Progenitor cell of endocrine pancreas (in vitro differentiated cells): ENCODE measurements at places on chromosomes 2 and 18.

GRCh38 chr18:13247506-13247905, 28.9 kb downstream of the LDLRAD4 start:
- DNase-seq, result no peak

- DNase-seq, result no peak
Observed at GRCh38 chr2:23448906-23449305, 63.9 kb downstream of the KLHL29 start.

GRCh38 chr2:3264010-3264744, 113.4 kb downstream of the EIPR1 start:
- no peak for DNase-seq

GRCh38 chr2:26595146-26595545, 46.0 kb downstream of the CIB4 start:
- DNase-seq, result no peak

DNA sequence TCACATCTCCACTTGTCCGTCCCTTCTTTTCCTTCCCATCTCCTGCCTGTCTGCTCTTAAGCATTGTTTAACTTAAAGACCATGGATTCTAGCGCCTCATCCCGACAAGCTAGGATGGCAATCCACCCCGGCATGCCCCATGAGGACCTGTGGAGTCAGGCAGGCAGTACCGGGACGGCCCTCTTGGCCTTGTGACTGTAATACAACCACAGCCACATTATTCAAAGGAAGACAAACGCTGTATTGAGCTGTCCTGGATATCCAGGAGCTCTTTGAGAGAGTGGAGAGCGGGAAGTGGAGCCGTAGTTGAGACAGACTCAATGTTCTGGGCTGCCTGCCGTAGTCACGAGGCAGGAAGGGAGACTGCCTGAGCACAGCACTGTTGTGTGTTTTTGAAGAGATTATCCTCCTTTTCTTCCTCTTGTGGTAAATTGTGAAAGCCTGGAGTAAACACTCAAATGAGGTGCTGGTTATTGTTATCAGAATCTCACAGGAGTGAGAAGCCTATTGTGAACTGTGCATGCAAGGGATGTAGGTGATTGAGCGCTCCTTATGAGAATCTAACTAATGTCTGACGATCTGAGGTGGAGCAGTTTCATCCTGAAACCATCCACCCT, 929.8 kb upstream of the CNTNAP5 start:
- no peak for DNase-seq

GRCh38 chr2:216033403-216033802, 20.1 kb upstream of the MREG start:
- no peak for DNase-seq

- DNase-seq, result no peak
Observed at GRCh38 chr18:48719974-48720654, 181.3 kb downstream of the CTIF start.

DNA sequence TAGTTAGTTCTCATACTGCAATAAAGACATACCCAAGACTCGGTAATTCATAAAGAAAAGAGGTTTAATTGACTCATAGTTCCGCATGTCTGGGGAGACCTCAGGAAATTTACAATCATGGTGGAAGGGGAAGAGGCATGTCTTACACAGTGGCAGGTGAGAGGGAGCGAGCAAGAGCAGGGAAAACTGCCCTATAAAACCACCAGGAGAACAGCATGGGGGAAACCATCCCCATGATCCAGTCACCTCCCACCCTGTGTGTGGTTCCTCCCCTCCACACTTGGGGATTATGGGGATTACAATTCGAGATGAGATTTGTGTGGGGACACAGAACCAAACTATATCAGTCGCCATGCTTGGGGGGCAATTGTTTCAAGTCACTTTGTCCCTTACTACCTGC, 1.1 kb upstream of the SSB start:
- no peak for DNase-seq

DNA sequence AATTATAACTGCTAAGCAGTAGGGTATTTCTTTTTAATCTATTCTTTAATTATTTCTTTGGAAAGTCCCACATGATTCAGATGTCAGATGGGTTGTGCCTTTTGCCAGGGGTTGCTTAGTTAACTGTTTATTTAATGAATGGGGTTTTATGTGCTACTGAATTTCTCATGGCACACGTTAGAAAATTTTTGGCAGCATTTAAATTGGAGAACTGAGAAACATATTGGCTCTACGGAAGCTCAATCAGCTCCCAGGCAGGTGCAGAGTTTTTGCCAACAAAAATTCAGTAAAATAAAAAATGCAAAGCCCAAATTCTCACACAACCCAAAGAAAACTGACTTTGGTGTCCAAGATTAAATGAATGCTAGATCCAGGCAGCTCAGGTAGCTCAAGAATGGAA, 467.2 kb downstream of the NRXN1 start:
- no peak for DNase-seq

DNA sequence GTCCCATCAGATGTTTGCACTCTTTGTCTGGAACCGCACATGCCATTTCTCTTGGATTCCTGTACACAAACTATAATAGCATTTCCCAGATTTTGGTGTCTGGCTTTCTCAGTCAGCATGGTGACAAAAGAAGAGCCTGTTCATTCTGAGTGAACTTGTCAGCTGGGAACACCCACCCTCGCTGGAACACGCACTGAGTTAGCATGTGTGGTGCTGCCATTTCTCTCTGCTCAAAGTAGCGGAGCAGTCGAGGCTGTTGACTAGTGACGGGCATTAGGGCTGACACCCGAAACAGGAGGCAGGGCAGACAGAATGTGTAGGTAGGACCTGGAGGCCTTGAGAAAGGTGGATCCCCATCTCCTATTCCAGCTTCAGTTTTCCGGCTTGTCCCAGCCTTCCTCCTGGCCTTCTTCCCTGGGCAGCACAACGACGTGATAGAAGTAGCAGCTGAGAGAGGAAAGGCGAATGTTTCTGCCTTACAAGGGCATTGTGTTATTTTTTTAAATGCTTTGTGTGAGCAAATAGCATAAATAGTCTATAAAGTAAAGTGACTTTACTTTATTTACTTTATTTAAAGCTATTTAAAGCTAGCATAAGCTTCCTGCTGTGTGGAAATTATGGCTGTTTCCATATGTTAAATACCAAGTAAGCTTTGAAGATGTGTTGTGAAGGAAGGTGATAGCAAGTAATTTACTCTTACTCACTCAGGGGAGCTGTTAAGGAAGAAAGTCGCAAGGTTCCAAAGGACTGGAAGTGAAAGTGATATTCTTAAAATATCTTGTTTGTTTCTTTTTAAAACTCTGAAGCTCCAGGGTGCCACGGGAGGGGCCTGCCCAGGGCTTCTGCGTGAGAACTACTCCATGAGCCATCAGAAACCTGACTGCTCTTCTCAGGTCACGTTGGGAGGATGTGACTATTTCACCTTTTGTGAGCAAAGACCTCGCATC, 272.6 kb downstream of the NEDD4L start:
- DNase-seq, result no peak

DNA sequence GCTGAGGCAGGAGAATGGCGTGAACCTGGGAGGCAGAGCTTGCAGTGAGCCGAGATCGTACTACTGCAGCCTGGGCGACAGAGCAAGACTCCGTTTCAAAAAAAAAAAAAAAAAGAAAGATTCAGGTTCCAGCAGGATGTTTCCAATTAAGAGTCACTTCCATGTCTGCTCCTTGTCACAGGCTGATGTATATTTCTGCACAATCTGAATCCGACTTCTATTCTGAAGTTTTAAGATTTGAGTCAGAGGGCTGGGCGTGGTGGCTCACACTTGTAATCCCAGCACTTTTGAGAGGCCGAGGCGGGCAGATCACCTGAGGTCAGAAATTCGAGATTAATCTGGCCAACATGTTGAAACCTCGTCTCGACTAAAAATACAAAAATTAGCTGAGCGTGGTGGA, 24.7 kb downstream of the SNRPD1 start:
- DNase-seq, result no peak

- no peak for DNase-seq
Observed at GRCh38 chr2:20560891-20561636, 89.8 kb downstream of the HS1BP3 start.

- DNase-seq, result no peak
Observed at GRCh38 chr18:46719388-46719787, 37.5 kb downstream of the ST8SIA5 start.

DNA sequence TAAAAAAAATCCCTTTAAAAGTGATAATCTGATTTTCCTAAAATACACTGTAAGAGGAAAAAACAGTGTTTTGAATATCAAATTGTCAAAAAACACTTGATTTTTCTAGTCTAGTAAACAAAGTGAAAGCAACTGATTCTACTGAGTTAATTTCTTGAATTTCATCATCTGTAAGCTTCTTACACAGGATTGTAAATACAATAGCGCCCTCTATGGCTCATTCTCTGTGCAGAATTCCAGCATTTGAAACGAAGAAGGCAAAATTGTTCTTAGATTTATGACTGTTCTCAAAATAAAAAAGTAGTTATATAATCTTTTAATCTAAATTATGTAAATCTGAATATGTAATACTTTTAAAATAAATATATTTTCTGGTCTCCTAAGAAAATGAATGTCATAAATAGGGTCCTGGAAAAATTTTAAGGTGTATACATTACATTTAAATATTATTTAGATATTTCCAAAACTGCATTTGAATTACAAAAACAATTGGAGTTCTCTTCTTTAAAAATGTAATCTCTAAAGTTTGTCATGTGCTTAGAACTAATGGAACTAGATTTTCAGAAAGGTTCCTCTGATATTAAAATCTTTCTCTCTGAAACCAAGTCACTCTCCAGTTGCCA, 176.9 kb upstream of the MC4R start:
- DNase-seq, result no peak

- DNase-seq, result no peak
Observed at GRCh38 chr2:47509250-47509649, 106.3 kb downstream of the MSH2 start.

DNA sequence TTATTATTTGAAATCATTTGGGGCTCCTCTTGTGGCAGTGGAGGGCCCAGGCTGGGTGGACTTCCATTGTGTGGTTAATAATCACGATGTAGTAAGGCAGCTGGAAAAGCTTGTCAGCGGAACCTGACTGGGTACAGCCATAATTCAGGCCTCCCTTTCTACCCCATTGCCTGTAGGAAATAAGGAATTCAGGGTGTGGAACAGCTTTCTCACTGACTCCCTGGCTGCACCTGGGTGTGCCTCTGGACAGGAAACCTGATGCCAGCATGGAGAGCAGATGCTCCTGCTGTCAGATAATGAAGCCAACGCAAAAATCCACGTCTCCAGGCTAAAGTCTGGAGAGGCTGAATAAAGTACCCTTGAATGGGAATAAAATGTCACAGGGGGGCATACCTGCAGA, 44.2 kb downstream of the LYPD6B start:
- no peak for DNase-seq

GRCh38 chr2:234565201-234565600, 68.3 kb upstream of the ARL4C start:
- DNase-seq, result no peak

DNA sequence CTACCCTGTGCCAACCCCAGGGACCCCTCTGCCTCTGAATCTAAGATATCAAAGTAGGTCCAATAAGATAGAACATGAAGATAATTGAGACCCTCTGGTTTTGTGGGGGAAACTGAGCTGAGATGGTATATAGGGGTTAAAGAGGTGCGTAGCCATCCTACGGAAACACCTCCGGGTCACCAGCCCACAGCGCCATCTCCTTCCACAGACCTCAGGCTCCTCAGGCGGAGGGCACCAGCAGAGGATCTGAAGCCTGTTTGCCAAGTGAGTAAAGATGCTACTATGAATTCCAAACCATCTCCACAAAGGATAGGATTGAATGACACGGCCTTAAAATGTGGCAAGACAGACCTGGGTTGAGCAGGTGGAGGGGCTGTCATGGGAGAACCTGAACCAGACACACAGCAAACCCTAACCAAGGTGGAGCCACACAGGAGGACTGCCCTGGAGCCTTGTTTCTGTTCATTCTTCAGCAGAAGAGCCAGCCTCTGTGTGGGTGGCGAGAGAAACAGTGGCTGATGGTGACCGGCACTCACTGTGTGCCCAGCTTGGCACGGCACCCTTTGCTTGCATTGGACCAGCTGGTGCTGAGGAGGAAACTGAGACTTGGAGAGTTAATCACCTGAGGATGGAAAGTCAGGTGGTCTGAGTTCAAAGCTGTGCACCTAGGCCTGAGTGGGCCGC, 10.2 kb downstream of the GBX2 start:
- DNase-seq, result no peak
